Stimulated activated CD4-positive, alpha-beta T cell treated with anti-CD3 and anti-CD28 coated beads, Interleukin-4, amount 100 ng/mL, for 24 hours (primary cell): ENCODE measurements at places on chromosomes 11 and 22.

DNA sequence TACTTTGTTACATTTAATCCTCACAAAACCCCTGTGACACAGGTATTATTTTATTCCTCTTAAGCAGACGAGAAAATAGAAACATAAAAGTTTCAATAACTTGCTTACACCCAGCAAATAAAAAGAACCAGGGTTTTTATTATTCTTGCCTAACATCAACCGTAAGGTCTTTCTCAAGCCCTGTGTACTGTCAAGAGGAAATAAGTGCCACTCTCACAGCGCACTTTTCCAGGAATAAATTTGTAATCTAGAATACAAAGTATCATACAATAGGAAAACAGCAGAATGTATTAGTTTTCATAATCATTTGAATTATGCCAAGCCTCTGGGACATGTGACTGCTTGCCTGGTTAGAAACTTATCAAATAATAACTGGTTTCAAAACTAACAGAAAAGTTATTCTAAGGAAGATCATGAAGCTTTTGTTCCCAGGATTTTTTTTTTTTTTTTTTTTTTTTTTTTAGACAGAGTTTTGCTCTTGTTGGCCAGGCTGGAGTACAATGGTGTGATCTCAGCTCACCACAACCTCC lies 7.4 kb downstream of the CCDC34 start:
- DNase-seq: no peak

- no peak for DNase-seq
Observed at GRCh38 chr11:9065607-9066432, 25.6 kb downstream of the SCUBE2 start.

- DNase-seq: no peak
Observed at GRCh38 chr11:61110255-61111049, 8.2 kb downstream of the CD5 start.

DNA sequence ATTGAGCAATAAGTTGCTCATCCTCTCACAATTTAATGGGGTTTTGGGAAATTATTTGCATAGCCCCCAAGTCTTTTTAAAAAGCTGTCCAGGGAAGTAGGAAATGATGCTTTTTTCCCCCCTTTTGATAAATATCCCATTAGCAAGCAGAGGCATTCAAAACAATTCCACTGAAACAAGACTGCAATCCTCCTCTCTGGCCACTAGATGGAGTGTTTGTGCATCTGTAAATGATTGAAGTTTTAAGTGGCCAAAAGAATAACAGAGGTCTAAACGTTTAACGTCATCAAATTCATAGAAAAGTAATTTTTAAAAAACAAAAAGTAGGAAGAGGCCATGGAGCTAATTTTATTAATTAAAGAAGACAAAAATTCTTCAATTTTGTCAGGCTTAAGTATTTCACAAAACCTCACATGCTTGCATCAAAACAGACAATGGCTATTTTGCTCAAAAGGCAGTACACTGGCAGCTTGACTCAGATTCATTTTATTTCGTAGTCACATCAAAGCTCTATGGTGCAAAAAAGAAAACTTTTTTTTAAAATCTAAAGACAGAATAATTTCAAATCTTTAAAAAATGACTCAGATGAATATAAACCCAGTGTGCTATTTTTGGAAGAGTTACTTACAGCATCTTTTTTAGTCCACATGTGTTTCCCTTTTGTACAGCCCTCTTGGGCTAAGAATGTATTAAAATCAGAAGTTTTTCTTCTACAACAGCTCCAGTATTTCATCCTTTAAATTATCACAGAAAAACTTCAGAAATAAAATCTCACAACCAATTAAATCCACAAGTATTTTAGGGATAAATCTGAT lies 17.8 kb downstream of the CHORDC1 start:
- DNase-seq: no peak

DNA sequence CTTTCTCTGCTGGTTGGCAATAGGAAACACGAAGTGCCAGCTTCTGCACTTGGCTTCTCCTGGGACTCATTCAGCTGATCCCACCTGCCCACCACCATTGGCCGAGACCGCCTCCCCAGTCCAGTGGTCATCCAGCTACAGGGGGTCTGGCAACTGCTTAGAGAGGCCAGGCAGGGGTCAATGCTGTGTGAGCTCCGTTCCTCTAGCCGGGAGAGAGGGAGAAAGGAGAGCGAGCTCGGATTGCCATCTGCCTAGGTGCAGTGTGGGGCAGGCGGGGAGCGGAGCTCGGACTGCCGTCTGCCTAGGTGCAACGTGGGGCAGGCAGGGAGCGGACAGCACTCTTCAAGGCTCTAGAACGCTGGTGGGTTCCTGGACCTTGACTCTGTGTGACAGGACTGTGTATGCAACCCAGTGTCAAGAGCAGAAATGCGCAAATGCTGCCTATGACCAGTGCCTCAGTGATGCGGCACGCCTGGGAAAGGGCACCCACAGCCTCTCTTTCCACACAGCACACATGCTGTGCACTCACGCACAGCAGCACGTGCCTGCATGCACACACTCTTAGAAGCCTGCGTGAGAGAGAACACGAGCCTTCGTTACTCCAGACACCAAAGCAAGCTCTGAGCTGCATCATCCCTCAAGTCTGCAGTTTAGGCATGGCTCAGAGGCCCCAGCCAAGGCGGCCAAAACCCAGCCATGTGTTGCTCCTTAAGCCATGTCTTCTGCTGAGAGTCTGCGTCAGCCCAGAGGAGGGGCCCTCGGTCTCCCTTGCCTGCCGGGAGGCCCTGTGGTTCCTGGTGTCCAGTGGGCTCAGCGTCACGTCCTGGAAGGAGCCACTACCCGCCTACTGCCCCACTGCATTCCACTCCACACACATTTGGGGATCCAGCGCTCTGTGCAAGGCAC lies 26.8 kb upstream of the JAM3 start:
- no peak for DNase-seq

GRCh38 chr11:89347071-89347470 lies 144.1 kb downstream of the NOX4 start:
- DNase-seq: no peak

DNA sequence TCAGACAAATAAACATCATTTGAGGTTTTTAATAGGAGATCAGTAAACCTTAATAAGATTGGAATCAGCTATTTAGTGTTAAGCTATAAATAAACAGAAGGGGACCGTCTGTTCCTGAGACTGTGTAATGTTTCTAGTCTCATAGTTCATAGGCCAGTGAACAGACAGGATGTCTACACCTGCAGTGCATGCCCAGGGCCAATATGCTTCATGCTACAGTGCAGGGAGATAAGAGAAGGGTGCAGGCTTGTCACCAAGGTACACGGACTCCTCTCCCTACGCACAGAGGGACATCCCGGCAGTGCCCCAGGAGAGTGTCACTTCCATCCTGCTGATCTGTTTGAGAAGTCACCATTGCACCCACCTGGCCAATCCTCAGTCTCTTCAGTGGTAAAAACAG lies 148.6 kb downstream of the OPCML start:
- no peak for DNase-seq

- no peak for DNase-seq
Observed at GRCh38 chr11:116473206-116473769, 299.5 kb downstream of the BUD13 start.

DNA sequence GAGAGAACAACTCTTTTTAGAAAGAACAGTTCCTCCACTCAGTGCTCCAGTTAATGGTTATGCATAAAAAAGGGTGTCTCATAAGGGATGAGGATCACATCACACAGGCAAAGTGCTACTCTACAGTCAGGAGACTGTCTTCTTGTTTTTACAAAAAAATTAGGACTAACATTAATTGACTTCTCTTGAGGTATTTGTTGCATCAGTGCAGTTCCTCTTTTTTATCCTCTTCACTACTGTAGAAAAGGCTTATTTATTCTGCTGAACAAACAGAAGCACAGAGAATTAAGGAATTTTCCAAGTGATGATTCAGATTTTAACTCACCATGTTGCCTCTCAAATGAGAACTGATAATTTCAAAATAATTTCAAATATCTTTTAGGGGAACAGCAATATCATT lies 1.9 kb downstream of the MMP8 start:
- no peak for DNase-seq

- DNase-seq: no peak
Observed at GRCh38 chr11:35318309-35318708, 101.0 kb downstream of the SLC1A2 start.

- no peak for DNase-seq
Observed at GRCh38 chr11:16026849-16027248, 329.5 kb downstream of the SOX6 start.

DNA sequence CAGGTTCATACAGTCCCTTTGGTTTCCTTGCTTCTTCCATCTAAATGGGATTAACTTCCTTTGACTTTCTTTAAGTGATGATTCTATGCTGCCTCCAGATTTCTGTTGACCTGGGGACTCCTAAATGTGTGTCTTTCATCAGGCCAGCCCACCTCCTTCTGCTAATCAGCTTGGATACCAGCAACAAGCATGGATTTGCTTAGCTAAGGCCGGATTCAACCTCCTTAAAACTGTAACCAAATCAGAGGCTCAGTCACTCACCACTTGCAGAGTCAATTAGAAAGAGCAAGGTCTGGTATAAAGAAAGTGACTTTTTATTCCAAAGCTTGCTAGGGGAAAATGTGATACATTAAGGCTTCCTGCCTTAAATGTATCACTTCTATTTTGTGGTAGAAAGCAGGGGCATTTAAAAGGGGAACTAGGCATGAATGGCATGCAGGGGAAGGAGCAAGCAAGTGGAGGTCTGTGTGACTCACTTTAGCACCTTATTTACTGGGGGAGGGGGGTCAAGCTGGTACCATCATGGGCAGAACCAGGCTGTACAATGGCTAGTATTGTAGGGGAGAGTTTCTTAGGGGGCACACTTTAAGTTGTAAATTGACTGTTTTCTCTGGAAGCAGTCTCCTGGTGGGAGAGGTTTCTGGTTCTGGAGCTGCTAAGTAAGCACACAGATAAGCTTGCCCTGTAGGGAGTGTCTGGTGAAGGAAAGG lies 239.0 kb upstream of the PDGFD start:
- no peak for DNase-seq

DNA sequence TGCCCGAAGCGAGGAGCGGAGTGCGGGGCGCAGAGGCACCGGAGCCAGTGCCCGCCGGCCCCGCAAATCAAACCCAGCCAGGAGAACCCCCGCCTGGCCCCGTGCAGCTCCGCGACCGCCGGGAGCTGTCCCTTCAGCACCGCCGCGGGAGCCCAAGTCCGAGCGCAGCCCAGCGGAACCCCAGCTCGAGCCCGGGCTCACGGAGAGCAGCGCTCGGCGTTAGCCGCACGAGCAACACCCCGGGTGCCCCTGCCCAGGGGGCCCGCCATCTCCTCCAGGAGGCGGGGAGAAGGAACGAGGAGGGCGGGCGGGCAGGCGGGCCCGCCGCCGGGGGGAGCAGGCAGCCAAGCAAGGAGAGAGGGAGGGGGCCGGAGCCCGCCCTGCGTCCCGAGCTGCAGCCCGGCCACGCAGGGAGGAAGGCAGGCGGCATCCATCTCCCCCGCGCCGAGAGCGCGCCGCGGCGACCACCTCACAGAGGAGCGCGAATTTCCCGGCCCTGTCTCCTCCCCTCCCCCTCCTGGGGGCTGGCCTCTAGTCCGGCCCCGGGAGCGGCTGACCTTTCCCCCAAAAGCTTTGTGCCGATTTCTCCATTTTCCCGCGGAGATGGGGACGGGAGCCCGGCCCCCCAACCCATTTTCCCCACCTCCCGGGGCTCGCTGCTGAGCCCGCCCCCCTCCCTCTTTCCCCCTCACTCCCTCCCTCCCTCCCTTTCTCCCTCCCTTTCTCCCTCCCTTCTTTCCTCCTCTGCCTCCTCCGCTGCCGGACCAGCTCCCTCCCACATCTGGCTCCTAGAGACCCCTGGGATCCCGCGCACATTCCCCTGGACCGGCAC lies 621 bp downstream of the KCNC1 start:
- peak; percentile 22 for DNase-seq

GRCh38 chr22:44293876-44294275 lies 18.9 kb downstream of the SHISAL1 start:
- no peak for DNase-seq

DNA sequence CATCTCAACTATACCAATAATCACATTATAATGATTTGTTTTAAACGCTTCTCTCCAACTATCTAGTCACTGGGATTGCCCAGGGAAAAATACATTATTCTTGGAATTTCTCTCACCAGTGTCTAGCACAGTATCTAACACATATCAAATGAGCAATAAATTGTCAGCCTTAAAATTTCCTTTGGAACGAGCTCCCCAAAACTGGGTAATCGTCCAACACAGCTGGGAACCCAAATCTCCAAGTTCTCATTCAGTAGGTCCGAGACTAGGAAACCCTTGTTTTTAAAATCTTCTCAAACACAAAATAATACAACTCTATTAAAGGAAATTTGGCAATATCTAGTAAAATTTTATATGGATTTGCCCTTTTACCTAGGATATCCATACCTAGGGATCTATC lies 327.8 kb upstream of the ARHGAP42 start:
- no peak for DNase-seq

GRCh38 chr11:12005476-12005875 lies 3.0 kb downstream of the DKK3 start:
- DNase-seq: no peak

- no peak for DNase-seq
Observed at GRCh38 chr11:14258221-14258935, 100.6 kb downstream of the RRAS2 start.

- no peak for DNase-seq
Observed at GRCh38 chr11:93630037-93630436, 31.4 kb upstream of the CEP295 start.

GRCh38 chr22:32842486-32842885 lies 41.0 kb downstream of the TIMP3 start:
- DNase-seq: no peak

GRCh38 chr11:65078151-65078550 lies 5.7 kb downstream of the CDCA5 start:
- peak; percentile 72 for DNase-seq

DNA sequence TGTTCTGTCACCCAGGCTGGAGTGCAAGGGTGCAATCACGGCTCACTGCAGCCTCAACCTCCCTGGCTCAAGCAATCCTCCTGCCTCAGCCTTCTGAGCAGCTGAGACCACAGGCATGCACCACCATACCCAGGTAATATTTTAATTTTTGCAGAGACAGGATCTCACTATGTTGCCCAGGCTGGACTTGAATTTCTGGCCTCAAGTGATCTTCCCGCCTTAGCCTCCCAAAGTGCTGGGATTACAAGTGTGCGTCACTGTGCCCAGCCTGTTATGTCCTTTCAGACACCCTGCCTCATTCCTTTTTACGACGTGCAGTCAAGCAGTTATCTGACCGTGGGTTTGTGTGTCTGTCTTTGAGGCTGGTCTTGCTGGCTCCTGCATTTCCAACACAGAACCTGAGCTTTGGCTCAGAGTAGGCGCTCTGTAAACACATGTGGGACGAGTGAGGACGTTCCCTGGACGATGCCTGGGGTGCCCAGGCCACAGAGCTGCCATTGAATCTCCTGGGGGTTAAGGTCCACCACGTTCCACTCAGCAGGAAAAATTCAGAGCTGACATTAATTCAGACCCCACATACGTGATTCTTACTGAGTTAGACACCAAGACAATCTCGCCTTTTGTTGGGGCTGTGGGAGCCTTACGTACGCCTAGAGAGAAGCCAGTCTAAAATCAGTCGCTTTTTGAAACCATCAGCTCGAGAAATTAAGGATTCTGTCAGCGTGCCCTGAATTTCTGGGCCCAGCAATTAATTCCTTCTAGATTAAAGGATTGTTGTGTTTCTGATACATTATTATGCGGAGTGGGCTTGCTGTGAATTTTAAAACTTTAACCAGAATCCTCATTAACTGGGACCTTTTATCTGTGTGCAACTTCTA lies 21.5 kb upstream of the EMID1 start:
- DNase-seq: no peak
